Stimulated activated CD4-positive, alpha-beta T cell treated with anti-CD3 and anti-CD28 coated beads, Interleukin-15, amount 100 ng/mL, for 48 hours (primary cell): ENCODE measurements at places on chromosomes 2 and 18.

DNA sequence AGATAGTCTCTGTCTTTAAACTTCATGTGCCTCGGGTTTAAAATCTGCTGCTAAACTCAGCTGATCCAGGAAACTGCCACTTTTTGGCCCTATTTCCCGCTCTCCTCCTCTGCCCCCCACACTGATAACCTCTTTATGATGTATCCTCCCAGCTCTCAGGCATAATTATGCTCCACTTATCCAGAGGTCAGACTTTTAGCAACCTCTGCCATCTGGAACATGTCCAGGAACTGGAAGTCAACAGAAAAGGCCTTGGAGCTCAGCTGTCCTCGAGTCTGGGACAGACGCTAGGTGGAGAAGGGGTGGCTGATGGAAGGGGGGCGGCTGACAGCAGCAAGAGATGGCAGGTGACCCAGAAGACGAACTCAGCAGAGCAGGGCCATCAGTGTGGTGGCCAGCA, 41.2 kb downstream of the ASAP2 start:
- no peak for DNase-seq

DNA sequence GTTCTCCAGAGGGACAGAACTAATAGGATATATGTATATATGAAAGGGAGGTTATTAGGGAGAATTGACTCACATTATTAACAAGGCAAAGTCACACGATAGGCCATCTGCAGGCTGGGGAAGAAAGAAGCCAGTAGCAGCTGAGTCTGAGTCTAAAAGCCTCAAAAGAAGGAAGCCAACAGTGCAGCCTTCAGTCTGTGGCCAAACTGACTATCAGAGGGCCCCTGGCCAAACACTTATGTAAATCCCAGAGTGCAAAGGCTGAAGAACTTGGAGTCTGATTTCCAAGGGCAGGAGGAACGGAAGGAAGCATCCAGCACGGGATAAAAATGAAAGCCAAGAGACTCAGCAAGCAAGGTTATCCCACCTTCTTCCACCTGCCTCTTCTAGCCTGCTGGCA, 108.0 kb upstream of the LDLRAD4 start:
- DNase-seq, result no peak

DNA sequence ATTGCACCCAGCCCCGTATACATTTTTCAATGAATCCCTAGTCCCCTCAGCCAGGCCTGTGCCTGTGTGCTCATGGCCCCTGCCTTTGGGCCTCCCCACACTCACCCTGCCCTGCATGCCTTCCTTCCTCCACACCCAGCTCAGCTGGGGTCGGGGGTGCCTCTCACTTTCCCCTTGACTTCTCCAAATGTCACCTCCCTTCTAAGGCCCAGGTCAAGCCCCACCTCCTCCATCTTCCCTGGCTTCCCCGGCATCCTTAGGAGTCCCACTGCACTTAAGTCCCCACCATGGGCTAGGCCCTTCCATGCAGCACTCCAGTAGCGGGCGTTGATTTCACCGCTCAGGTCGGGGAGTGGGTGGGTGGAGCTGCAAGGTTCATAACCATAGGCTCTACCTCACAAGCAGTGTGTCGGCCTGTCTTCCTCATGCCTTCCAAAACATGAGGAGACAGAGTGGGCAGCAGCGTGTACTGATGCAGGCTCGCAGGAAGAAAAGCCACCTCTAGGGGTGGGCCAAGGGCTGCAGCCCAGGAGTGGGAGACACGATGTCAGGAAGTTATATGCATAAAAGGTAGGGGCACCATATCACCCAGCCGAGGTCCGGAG, 47.7 kb downstream of the DNMT3A start:
- DNase-seq, result no peak

DNA sequence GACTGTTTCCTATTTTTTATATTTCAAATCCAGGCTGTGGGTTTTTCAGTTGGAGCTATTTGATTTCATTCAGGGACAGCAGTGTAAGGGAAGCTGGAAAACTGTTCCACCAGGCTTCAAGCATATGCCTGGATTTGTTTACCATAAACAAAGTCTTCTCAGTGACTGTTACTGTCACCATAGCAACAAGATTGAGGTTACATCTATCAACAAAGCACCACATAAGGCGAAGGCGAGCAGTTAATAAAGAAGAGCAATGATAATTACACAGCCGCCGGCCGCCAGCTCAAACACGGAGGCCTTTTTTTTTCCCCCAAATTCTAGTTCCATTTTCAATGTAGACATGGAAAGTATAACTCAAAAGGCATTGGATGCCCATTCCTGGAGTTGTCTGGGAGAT, 553.7 kb upstream of the SYT4 start:
- no peak for DNase-seq

GRCh38 chr2:210020138-210020537, 17.7 kb downstream of the RPE start:
- no peak for DNase-seq

GRCh38 chr2:237128845-237129592, 43.3 kb downstream of the COPS8 start:
- DNase-seq, result no peak

GRCh38 chr2:71451705-71452104, 1.7 kb upstream of the DYSF start:
- no peak for DNase-seq

DNA sequence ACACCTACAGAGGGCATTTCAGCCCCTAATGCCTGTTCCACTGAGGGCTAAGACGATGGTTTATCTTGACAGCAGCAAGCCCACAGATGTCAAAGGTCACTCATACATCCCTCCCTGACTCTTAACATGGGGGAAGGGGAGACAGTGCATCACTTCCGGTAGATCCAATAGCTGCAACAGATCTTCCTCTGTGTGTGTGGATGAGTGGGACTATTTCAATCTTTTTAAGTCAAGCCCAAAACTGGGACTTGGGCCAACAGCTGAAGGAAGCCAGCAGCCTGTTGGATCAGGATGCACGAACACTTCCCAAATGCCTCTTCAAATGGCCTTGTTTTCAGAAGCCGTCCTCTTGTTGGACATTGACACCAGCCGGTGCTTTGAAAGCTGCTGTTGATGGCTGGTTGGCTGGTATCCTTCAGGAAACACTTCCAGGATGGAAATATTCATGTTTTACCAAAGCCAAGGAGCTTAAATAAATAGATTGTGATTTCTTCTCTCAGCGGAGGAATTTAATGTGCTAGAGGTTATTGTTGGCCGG, 59.2 kb downstream of the IL1R2 start:
- no peak for DNase-seq

GRCh38 chr2:26346454-26347053, at the start of gene ADGRF3:
ADGRF3 (minus strand) TSS chr2:26346789; CDS start chr2:26346234, 555 bp downstream.
- peak; percentile 31 for DNase-seq
